ENCODE measurements at places on chromosomes 1 and 21. TPM values are rescaled to one million over a fixed set of nuclear protein-coding genes. Genes with fewer than 3 reads are reported as not detected.

GRCh38 chr1:29171089-29171488 is 10.6 kb downstream of the SRSF4 start:
- DNase-seq, result no peak

GRCh38 chr1:24191860-24192259 is 4.8 kb upstream of the IFNLR1 start:
- DNase-seq, result no peak

TEKT2 gene
- total RNA-seq, result 2.6 TPM

BCAR3 gene
- 9.1 TPM for total RNA-seq

DNA sequence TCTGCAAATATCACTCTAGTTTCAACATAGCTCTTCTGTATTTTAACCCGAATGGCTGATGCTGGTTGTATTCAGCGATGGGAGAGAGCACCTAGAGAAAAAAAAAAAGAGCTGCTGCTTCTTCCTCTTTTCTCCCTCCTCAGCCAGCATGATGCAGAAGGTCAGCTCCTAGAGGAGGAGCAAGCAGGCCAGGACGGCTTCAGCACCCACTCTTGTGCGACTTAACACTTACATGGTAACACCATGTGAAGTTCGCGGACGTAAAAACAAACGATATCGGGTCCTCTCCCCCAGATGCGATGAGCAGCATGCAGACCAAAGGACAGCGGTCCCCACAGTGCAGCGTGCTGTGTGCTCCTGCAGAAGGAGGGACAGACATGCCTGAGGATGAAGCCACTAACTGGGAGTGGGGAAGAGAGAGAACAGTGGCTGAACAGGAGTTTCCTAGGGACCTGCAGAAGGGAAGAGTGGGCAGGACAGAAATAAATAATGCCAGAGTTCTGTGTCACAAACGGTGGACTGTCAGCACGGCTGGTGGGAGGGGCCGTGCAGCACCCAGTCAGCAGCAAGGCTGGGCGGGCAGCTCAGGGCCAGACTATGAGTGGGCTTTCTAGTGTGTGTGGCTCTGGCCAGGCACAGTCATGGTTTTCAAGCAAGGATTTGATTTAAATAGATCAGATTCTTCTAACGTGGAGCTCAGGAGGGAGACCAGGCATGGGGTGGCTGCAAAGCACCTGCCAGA is 11.4 kb upstream of the B3GALT5 start:
- no peak for DNase-seq

CFAP57 gene
- 0.38 TPM for total RNA-seq

- DNase-seq, result no peak
Observed at GRCh38 chr1:220750131-220750515, 2.0 kb downstream of the MTARC2 start.

MRPL55 gene
- 56.9 TPM for total RNA-seq
